ENCODE measurements at places on chromosomes 11 and 22.

DNA sequence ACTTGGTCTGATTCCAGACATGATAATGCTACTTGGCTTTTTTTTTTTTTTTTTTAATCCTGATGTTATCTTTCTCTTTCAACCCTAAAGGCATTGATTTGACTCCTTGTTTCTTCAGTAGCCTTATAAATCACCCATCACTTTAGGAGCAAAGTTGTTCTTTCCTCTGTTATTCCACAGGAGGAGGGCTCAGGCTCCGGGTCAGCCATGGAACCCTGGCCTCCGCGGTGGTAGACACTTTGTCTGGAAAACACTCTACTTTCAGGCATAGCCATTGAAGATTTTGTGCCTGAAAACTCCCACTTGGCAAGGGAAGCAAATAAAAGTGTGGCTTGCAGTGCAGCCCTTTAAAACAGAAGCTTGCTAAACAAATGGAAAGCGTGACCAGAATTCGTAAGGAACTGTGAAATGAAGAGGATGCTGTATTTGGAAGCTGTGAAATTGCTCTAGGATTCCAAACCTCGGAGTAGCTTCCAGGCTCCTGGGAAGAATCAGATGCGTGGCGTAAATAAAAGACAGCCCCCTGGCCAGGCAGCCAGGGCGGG, 44.9 kb downstream of the ARHGAP8 start:
- no peak for DNase-seq

- DNase-seq: no peak
These were observed 38.8 kb downstream of the RPUSD4 start for GRCh38 chr11:126172596-126173038.

DNA sequence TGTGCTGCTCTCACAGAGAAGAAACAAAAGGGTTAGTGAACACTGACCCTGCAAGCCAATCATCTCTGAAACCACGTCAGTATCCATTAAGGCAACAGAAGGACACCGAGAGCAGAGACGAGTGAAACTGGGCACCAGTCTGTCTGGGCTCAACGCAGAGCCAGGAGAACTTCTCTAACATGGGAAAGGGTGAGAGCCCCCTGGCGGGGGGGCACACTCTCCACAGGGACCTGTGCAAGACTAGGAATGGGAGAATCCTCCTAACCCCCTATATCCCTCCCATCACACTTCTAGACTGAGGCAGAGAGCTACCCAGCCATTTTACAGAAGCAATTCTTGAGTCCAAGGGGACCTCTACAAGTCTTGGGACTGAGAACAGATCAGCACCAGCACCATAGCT, 285.8 kb downstream of the SOX6 start:
- no peak for DNase-seq

GRCh38 chr11:120898568-120898967, 125.3 kb upstream of the TBCEL start:
- no peak for DNase-seq

DNA sequence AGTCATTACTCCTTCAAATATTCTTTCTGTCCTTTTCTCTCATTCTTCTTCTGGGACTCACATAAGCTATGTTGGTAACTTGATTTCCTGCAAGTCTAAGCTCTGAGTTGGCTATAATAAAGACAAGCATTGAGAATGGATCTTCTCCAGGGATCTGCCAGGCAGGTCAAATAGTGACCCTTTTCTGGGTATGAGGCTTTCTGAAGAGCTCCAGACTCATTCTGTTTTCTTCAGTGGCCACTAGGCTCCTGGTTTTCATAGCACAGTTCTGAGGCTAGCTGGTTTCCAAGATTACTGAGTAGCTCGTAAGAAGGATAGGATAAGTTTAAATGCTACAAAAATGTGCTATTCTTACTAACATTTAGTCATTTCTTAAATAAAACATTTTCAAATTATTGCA, 38.3 kb downstream of the TMPRSS5 start:
- DNase-seq: no peak

- no peak for DNase-seq
These were observed at the start of gene KREMEN1 for GRCh38 chr22:29072979-29073617. Gene KREMEN1, plus strand, starts transcription at chr22:29073035. Its CDS starts 96 bp downstream, at chr22:29073131.

- no peak for DNase-seq
These were observed 20.9 kb downstream of the BDNF start for GRCh38 chr11:27679136-27680015.

- no peak for DNase-seq
These were observed 101.9 kb downstream of the GAB2 start for GRCh38 chr11:78315724-78316123.

- no peak for DNase-seq
These were observed 802.7 kb downstream of the METTL15 start for GRCh38 chr11:28910926-28911325.

DNA sequence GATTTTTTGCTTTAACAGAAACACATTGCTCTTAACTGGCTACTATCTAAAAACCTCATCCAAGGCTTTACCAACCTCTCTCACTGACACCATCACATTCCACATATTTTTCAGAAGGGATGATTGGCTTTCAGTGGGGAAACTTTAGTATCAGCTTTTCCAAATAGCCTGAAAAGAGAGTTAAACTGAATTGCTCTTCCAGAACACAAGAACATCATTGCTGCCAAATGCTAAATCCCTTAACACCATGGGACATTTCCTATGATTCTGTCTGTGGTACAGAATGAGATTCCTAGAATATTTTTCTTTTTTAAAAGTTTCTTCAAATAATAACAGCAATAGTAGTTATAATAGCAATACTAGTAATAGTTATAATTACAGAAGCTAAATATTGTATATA, 45.4 kb downstream of the SOX6 start:
- no peak for DNase-seq

GRCh38 chr11:98423933-98424332, 596.8 kb upstream of the CNTN5 start:
- DNase-seq: no peak

DNA sequence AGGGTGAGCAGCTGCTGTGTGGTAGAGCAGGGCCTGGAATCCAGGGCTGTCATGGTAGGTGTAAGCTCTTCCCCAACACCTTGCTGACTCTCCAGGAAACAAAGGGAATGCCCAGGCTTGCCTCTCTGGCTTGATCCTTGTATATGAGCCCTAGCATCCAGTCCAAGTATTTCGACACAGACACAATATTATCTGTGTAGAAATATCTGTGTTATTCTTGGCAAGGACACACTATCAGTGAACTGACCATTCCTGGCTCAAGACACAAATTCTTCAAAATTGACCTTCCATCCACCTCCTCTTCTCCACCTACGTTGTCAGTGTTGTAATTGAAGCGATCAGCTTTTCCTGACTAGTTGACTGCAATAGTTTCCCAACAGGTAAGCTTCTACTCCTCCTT, 312.0 kb upstream of the NARS2 start:
- no peak for DNase-seq
